Esophagus mucosa (tissue), 1 donor: ENCODE measurements at places on chromosomes 4 and X. TPM values are rescaled to one million over a fixed set of nuclear protein-coding genes. Genes with fewer than 3 reads are reported as not detected.

CLCN4 gene
- 0.84 TPM for total RNA-seq

CTAG1B gene
- not detected for total RNA-seq

PDE6B gene
- total RNA-seq, result 0.88 TPM

PAGE2 gene
- not detected for total RNA-seq

GRIA3 gene
- total RNA-seq, result 0.36 TPM

NEUROG2 gene
- total RNA-seq, result not detected

SCRG1 gene
- 0.12 TPM for total RNA-seq

APELA gene
- not detected for total RNA-seq

UGT8 gene
- 1.1 TPM for total RNA-seq

MTM1 gene
- total RNA-seq, result 13.2 TPM

ADH6 gene
- total RNA-seq, result not detected

EMCN gene
- 4.7 TPM for total RNA-seq

CT47B1 gene
- not detected for total RNA-seq

CHRNA9 gene
- total RNA-seq, result not detected

MUC7 gene
- total RNA-seq, result not detected

ZNF275 gene
- 1.6 TPM for total RNA-seq

NONO gene
- total RNA-seq, result 192 TPM

GC gene
- total RNA-seq, result 0.40 TPM

ADGRG4 gene
- total RNA-seq, result not detected

RXFP1 gene
- total RNA-seq, result 0.12 TPM

SLC7A11 gene
- 16.3 TPM for total RNA-seq

CABS1 gene
- not detected for total RNA-seq

RTL9 gene
- total RNA-seq, result not detected

KLHL5 gene
- total RNA-seq, result 9.0 TPM

CD38 gene
- total RNA-seq, result 2.6 TPM

VCX2 gene
- total RNA-seq, result not detected

MAML3 gene
- 7.9 TPM for total RNA-seq
